ENCODE measurements at places on chromosomes 2 and 18.

DNA sequence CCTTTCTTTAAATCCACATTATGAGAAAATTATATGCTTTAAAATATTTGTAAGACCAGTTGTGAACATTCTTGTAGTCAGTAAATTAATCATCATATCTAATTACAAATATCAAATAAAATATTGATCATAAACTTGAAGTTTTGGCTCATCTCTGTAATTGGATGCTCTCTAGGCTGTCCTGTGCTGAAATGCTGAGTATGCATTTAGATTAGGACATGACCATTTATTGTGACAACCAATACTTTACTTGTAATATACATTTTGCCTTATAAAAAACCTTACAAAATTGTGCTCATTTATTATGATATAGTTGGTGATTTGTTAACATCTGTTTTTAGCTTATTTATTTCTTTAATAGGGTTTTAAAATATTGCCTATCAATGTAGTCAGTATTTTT lies 116.1 kb upstream of the DOCK10 start:
- no peak for DNase-seq

DNA sequence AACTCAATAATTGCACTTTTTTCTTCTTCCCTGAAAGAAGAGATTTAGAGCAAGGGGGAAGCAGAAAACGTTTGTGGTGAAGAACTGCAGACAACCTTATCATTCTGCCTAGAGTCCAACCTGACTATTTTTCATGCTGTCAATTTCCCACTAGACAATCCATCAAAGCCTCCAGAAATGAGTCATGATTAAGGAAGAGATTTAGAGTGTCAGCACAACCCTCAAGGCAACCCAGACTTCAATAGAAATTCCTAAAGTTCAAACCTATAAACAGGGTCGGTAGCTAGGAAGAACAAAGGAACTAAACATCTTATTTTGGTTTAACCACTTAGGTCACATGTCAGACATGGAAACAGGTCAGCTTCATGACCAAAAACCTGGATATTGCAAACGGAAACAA lies 86.9 kb downstream of the SLC25A12 start:
- no peak for DNase-seq

DNA sequence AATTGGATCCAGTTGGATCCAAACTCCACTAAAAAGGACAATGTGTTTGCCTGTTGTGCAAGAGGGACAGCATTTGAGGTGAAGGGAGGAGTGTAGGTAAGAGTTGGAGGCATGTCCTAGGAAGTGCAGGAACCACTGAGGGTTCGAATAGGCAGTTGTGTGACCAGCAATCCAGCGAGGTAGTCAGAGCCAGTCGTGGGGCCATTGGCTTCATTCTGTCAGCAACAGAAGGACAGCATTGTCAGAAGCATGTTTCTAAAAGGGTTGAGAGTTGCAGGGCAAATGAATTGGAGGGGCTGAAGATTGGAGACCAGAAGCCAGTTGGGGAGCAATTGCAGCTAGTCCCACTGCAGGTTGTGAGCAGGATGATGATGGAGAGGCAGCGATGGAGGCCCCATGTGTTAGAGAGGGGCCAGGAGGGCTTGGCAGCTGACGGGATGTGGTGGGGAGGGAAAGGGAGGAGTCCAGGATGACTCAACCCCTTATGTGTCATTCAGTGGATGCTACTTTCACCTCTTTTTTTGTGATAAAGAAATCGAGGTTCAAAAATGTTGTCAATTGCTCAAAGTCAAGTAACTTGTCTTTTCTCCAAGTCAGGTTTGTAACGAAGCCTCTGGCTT lies 96.7 kb upstream of the SIX3 start:
- DNase-seq: no peak

GRCh38 chr2:127607399-127607908 lies 38.5 kb upstream of the GPR17 start:
- no peak for DNase-seq

DNA sequence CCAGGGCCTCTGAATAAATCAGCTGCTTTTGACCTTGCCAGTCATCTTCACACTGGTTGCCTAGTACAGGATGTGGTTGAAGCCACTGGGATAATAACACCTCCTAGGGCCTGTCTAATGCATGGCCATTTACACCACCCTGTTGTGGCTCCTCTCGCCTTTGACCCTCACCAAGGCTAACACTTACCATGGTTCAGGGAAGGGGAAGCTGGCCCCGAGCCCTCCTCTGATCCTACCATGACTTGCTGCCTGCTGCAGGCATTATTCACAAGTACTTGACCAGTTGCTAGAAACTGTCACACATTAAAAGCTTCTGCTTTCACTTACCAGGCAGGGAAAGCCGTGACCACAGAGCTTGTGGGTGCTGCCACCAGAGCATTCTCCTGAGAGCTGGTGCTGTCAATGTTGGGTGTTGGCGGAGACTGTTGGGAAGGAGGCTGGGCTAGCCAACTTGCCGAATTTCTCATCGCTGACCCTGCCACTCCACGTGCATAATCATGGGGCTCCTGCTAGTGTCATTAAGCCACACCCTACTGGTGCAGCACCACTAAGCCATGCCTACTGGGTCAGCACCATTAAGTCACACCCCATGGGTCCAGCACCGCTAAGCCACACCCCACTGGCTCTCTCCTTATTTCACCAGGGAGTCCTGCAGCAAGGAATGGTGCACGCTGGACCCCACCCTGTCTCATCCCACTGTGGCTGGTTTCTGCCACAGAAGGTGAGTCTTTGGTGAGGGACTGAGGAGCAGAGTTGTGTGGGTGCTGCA lies 47.0 kb upstream of the TTC39C start:
- DNase-seq: no peak

- no peak for DNase-seq
Measured at GRCh38 chr2:201904538-201905420, 98.4 kb downstream of the CDK15 start.

DNA sequence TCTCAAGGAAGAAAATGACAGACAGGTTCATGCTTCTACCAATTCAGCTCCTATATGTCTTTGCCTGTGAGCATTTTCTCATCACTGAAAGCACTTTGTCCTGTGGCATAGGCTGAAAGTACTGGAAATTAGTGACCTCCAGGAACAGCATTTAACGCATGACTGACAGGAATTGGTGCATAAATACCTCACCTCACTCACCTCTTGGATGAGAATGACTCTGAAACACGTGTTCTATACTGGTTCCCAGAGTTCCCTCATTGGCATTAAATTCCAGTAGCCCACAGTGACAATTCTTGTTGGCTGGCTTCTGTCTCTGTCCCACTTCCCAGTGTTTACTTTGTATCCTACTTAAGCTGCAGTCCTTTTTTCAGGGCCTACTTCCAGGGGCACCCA lies 83.4 kb upstream of the MAPRE2 start:
- no peak for DNase-seq

- DNase-seq: no peak
Measured at GRCh38 chr2:9463698-9464034, 10.7 kb upstream of the IAH1 start.

GRCh38 chr2:140596447-140596846 lies 1534.4 kb downstream of the LRP1B start:
- no peak for DNase-seq

DNA sequence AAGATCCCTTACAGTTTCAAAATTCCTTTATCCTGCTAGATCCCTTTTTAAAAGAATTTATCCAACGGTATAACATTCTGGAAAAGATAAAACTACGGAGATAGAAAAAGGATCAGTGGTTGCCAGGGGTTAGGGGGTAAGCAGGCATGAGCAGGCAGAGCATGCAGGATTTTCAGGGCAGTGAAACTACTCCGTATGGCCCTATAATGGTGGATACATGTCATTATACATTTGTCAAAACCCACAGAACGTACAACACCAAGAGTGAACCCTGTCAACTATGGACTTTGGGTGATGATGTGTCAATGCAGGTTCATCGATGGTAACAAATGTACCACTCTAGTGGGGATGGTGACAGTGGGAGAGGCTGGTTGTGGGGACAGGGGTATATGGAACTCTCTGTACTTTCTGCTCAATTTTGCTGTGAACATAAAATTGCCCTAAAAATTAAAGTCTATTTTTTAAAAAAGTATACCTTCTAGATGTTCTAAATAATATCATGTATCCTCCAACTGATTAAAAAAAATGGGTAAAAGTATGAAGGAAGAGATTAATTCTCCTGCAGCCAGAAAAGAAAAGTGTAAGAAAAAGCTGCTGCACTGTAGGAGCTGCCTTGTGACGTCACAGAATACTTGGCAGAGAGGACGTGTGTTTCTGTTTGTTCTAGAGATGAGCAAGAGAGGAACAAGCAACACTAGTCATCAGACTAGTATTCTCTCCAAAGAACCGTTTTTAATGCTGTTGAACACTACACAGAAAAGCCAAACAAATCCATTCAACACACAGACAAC lies 23.6 kb downstream of the ANKRD44 start:
- DNase-seq: no peak

DNA sequence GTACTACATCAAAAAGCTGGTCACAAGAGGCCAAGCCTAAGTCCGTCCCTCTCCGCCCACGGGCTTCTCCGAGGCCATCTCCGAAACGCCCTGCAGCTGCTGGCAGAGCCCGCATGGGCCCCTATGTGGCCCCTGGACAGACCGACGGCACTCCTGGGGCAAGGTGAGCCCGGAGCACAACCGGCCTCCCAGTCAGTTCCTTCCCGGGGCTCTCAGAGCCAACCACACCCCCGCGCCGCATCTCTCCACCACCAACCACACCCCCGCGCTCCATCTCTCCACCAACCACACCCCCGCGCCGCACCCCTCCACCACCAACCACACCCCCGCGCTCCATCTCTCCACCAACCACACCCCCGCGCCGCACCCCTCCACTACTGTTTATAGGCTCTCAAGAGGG lies 93.5 kb downstream of the ZNF516 start:
- no peak for DNase-seq

GRCh38 chr2:101998896-101999789 lies 7.4 kb downstream of the IL1R2 start:
- no peak for DNase-seq

GRCh38 chr2:218890369-218890768 lies 9.7 kb downstream of the WNT10A start:
- no peak for DNase-seq

DNA sequence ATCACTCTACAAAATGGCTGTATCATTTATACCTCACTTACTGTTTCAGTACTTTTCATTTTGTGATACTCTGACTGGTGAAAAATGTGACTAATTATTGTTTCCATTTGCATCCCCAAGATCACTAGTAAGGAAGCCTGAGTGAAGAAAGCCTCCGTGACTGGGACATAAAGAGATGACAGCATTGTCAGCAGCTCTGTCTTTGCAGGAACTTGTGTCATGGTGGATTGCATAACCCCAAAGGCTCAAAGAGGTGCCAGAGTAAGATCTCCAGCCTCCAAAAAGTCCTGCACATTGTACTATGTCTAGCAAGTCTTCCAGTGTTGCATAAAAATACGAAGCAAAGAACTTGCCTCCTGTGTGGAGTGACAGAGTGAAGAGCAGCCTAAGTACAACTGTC lies 187.5 kb upstream of the CRIM1 start:
- no peak for DNase-seq

GRCh38 chr2:88320076-88320773 lies 132.3 kb downstream of the FOXI3 start:
- no peak for DNase-seq

DNA sequence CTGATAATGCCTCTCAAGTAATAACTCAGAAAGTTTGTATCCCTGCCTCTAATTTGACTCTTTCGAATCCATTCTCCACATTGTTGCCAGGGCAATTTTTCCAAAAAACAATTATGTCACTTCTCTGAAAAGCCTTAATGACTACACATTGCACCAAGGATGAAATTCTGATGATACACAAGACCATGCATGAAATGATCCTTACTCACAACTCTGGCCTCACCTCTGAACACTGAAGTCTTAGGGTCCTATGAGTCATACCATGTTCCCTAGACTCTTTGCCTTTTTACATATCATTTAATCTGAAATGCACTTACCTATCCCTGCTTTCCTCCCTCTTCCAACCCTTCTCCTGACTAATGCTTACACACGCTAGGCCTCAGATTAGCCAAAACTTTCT lies 51.0 kb downstream of the WDPCP start:
- no peak for DNase-seq

GRCh38 chr18:70421471-70422390 lies 132.9 kb downstream of the SOCS6 start:
- DNase-seq: peak; percentile 34

- DNase-seq: no peak
Measured at GRCh38 chr2:1823187-1824169, 79.2 kb upstream of the PXDN start.

- DNase-seq: no peak
Measured at GRCh38 chr2:84741182-84741822, 139.6 kb downstream of the TRABD2A start.

GRCh38 chr18:36899289-36899688 lies 70.4 kb downstream of the KIAA1328 start:
- DNase-seq: no peak

DNA sequence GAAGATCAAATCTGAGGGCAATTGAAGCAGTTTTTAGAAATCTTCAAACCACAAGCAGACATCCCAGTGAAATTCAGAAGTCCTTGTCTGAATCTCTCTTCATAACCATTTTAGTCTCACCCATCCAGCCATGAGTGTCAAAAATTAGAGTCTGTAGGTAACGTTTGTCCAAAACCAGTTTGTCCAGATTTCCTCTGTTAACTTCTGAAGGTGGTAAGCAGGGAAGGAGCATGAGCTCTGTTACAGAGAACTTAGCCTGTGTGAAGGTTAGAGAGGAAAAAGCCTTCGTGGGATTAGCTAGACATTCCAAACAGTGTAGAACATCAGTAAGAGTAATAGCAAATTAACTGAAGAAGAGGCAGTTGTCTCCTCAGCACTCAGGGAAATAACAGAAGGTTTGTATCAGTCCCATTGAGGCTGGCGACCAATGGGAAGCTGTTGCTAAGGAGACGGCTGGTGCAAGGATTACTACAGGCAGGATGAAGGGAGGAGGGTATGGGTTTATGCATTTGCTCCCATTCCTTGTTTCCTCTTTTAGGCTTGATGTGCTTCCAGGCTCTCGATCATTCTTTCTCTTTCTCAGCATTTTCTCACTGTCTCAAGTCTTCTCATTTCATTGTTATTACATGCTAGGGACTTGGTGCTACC lies 8.7 kb upstream of the GPR155 start:
- DNase-seq: peak; percentile 27

GRCh38 chr18:59909289-59910036 lies 9.7 kb downstream of the PMAIP1 start:
- no peak for DNase-seq

- no peak for DNase-seq
Measured at GRCh38 chr2:167253025-167253424, 364.7 kb downstream of the XIRP2 start.

- no peak for DNase-seq
Measured at GRCh38 chr2:81528852-81529480, 1224.4 kb upstream of the LRRTM1 start.

- DNase-seq: no peak
Measured at GRCh38 chr18:43651057-43651456, 373.8 kb upstream of the SYT4 start.

- no peak for DNase-seq
Measured at GRCh38 chr18:8980496-8980895, 122.0 kb upstream of the NDUFV2 start.

GRCh38 chr2:160298960-160299359 lies 98.9 kb upstream of the ITGB6 start:
- DNase-seq: no peak

GRCh38 chr2:70531419-70532086 lies 22.1 kb downstream of the TGFA start:
- DNase-seq: no peak
